ENCODE measurements at places on chromosomes 7 and 10.

GRCh38 chr10:108562105-108562504 is 1361.2 kb downstream of the XPNPEP1 start:
- DNase-seq: no peak

- no peak for DNase-seq
These were observed 52.6 kb downstream of the TMEM209 start for GRCh38 chr7:130152493-130153210.

- no peak for DNase-seq
These were observed 132.1 kb downstream of the EGFR start for GRCh38 chr7:55150709-55151451.

DNA sequence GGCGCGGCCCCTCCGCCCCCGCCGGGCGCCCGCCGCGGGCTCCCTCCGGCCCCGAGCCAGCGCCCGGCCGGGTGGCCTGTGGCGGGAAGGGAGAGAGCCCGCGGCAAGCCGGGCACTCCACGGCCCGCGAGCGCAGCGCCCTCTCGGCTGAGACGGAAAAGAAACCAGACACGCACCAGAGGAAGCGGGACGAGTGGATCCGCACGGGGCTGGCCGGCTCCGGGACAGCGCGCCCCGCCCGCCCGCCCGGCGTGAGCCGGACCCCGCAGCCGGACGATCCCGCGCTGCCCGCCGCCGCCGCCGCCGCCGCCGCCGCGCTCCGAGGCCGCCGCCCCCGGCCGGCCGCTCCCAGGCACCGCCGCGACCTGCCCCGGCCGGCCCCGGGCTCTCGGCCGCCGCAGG is 300 bp downstream of the ARHGAP21 start:
- DNase-seq: no peak

GRCh38 chr7:122363144-122363543 is 58.6 kb upstream of the FEZF1 start:
- DNase-seq: no peak

- DNase-seq: no peak
These were observed 984.7 kb upstream of the CELF2 start for GRCh38 chr10:10032991-10033390.

DNA sequence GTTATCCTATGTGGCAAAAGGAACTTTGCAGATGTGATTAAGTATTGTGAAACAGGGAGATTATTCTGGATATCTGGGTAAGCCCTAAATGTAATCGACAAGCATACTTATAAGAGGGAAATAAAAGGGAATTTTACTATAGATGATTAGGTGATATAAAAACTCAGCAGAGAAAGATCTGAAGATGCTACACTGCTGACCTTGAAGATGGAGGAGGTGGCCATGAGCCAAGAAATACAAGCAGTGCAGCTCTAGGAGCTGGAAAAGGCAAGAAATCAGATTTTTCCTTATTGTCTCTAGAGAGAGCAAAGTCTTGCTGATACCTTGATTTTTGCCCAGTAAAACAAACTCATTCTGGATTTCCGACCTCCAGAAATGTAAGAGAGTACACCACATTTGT is 67.7 kb downstream of the BRAF start:
- no peak for DNase-seq

DNA sequence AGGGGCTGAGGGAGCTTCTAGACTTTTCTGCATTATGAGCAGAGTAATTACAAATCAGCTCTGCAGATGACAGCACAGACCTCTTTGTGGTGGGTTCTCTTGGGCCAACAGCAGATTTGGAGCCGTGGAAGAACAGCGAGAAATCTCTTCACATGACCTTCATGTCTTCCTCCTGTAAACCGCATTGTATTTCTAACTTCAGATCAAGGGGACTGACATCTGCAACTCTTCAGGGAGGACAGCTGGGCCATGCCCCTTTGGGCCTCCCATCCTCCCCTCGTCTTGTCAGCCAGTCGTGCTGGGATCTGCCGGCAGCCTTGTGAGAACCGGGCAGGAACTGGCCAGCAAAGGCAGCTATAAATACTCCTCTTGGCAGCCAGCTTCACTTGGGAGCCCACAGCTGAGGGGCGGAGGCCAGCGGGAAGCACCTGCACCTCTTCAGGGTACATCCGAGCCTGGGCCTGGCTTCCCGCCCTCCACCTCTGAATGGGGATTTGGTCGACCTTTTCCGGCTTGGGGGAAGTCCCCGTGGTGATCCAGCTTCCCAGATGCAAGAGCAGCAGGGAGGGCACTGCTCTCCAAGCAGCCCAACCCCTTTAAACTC is 54.7 kb downstream of the STEAP1B start:
- no peak for DNase-seq

DNA sequence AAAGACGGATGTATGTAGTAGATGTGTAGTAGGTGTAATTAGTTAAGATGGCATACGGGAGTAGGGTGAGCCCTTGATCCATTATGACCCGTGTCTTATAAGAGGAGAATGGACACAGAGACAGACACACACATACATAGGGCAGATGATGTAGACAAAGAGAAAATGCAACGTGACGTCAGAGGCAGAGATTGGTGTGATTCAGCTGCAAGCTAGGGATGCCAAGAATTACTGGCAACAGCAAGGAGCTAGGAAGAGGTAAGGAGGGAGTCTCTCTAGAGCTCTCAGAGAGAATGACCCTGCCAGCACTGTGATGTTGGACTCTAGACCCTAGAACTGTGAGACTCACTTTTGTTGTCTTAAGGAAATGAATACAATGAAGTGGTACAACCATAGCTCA is 247.0 kb upstream of the HABP2 start:
- DNase-seq: no peak

- DNase-seq: no peak
These were observed 132.7 kb upstream of the HGF start for GRCh38 chr7:81902536-81902935.

GRCh38 chr7:154843670-154844237 is 159.2 kb downstream of the PAXIP1 start:
- no peak for DNase-seq

DNA sequence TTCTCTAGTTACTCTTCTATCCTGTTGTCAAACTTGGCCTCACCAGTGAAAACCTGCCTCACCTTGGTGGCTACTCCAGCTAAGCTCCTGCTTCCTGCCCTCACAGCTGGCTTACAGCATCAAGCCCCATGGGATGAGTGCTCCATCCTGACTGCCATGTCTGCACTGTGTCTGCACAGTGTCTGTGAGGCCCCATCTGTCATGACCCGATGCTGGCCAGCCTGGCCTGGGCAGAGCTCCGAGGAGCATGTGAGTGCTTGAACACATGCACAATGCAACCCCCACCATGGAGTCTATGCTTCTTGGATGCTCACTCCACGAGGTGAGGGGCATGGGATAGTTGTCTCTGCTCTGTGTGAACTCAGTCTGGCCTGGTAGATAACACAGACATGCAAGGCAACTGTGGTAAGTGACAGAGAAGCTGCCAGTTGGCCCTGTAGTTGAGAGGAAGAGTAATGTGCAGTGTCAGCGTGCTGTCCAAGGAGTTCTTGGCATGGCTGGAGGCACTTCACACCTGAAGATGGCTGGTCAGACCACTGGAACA is 207.1 kb upstream of the ZNF32 start:
- no peak for DNase-seq

- DNase-seq: no peak
These were observed 10.5 kb downstream of the POLR1F start for GRCh38 chr7:19698331-19698730.

DNA sequence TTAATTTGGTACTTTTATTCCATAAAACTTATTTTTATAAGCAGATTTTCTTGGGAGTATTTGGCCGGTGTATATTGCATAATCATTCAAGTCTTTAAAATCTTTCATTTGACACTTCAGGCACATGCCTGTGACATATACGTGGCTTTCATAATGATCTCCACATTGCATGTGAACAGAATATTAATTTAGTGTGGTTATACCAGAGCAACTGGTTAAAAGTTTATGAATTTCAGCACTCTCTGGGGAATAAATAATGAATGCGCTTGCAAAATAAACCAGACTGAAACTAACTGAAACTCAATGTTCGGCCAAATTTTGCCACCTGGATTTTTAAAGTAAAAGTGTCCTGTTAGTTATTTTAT is 242.3 kb downstream of the GLI3 start:
- DNase-seq: no peak
